ENCODE measurements at places on chromosomes 11 and 22. TPM values are rescaled to one million over a fixed set of nuclear protein-coding genes. Genes with fewer than 3 reads are reported as not detected.
A peak's percentile ranks its signal among the peaks of the same experiment; 100 is the strongest.

The ADM2 gene
- 1.5 TPM for polyA plus RNA-seq

The SLCO2B1 gene
- polyA plus RNA-seq, result 5.0 TPM

The PLAAT5 gene
- polyA plus RNA-seq, result 1.9 TPM

GRCh38 chr11:114616516-114616915 is 20.9 kb upstream of the NXPE4 start:
- H3K4me3 ChIP-seq, result no peak overlapping the region
- no peaks in the 10 kb centered on the region for H3K36me3 ChIP-seq
- H3K27me3 ChIP-seq, result no peaks in the 10 kb centered on the region
- H3K4me1 ChIP-seq, result no peaks in the 10 kb centered on the region
- H3K27ac ChIP-seq, result no peak overlapping the region

DNA sequence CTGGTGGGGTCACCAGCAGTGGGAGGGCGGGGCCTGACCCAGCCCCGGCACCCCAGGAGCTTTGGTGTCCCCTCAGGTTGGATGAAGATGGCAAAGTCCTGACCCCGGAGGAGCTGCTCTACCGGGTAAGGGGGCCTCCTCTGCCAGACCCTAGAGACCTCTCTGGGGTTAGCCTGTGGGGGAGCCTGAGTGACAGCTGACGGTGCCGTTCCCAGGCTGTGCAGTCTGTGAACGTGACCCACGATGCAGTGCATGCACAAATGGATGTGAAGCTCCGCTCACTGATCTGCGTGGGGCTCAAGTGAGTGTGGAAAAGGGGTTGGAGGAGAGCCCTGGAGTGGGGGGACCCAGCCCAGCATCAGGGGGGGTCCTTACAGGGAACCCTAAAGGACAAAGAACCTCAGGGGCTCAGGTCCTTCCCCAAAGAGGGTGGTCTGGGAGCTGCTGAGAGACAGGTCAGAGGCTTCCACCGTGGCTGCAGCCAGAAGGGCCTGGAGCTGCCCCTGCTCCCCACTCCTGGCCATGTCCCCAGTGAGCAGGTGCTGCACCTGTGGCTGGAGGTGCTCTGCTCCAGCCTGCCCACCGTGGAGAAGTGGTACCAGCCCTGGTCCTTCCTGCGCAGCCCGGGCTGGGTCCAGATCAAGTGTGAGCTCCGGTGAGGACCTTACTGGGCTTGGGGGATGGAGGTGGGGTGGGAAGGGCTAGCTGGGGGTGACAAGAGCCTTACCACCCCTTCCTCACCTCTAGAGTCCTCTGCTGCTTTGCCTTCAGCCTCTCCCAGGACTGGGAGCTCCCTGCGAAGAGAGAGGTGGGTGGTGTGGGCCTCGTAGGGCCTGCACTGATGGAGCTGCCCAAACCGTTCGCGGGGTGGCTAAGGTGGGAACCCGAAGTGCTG is 38.6 kb downstream of the SGSM3 start:
- H3K27ac ChIP-seq, result no peak overlapping the region
- peaks cover 88% of the 10 kb centered on the region for H3K36me3 ChIP-seq
- no peaks in the 10 kb centered on the region for H3K27me3 ChIP-seq
- no peak overlapping the region for H3K4me3 ChIP-seq

DNA sequence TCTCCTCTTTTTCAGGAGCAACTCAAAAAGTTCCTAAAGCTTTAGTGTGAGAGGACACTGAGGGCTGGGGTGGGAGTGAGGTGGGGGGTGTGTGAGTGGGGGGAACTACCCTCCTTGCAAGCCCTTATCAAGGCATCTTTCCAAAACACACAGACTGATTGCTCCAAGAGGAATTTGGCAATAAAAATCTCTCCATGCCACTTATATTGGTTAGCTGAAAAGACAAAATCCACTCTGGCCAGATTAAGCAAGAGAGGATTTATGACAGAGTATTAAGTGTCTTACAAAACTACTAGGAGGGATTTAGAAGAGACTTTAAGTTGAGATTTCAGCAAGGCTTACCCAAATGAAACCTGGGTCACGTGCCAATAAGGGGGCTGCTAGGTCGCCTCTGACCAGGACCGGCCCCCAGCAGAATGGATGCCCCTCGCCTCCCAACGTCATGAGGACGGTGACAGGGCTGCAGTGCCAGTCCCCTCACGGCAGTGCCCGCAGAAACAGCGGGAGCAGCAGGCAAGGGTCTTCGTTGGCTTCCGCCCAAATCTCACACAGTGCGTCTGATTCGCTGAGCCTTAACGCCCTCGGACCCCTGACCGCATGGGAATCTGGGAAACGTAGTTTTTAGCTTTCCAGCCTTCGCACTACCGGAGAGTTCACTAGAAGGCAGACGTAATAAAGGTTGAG is 22.1 kb upstream of the CTR9 start:
- H3K4me1 ChIP-seq, result no peaks in the 10 kb centered on the region
- H3K27ac ChIP-seq, result peak overlapping the region; percentile 71
- H3K4me3 ChIP-seq, result no peak overlapping the region
- no peaks in the 10 kb centered on the region for H3K36me3 ChIP-seq

DNA sequence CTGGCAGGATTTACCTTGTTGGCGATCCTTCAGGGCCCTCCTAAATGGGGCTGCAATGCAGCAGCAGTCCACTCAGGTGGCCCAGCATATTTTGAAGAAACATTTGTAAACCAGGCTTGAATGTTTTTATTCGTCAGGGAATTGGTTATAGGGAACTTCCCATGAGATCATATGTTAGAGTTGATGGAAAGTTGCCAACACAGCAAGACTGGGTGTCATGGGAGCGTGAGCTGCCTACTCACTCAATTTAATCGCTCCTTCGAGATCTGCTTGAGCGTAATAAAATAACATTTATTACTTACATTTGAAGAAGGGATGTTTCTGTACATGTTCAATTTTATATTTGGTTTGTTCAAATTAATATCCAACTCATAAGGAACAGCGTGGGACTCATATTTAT is 19.4 kb downstream of the OR2AT4 start:
- H3K36me3 ChIP-seq, result no peaks in the 10 kb centered on the region
- H3K4me3 ChIP-seq, result no peak overlapping the region
- no peak for DNase-seq
- H3K27me3 ChIP-seq, result no peaks in the 10 kb centered on the region
- H3K27ac ChIP-seq, result no peak overlapping the region

DNA sequence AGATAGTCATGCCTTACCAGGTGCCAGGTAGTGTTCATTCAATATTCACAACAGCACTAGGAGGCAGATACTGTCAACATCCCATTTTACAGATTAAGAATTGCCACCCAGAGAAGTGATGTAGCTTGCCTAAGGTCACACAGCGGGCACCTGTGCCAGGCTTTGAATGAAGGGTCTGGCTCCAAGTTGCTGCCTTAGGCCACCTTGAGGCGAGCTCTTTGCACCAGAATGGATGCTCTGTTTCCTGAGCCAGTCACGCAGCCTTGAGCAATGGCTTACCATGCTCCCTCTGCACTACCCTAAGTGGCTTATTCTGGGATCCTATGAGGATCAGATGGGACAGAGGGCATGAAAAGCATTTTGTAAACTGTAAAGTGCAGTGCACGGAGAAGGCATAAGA is 25.1 kb upstream of the TIMP3 start:
- H3K27ac ChIP-seq, result no peak overlapping the region
- peaks cover 15% of the 10 kb centered on the region for H3K4me1 ChIP-seq
- DNase-seq, result no peak
- no peaks in the 10 kb centered on the region for H3K27me3 ChIP-seq

DNA sequence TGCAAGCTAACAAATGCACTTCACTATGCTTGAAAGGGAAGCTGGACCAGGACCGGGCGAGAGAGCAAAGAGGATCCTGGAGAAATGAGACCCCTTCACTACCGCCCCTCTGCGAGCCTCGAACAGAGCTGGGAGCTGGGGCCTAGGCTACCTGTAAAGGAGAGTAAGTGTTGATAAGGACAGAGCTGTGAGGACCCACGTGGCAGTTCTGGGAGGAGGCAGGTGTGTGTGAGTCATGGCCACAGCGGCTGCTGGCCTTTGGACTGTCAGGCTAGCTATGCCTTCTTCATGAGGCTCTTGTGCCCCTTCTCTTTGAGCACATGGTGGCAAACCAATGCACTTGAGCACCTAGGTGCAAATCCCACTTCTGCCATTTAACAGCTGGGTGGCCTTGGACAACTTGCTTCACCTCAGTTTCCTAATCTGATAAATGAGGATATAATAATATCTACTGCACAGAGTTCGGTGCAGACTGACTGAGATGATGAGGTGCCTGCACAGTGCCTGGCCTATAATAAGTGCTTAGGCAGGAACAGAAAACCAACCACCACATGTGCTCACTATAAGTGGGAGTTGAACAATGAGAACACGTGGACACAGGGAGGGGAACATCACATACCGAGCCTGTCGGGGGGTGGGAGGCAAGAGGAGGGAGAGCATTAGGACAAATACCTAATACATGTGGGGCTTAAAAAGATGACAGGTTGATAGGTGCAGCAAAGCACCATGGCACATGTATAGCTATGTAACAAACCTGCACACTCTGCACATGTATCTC is 35.3 kb upstream of the KCNJ11 start:
- no peak overlapping the region for H3K4me3 ChIP-seq
- peak; percentile 83 for DNase-seq
- H3K27ac ChIP-seq, result no peak overlapping the region
- H3K27me3 ChIP-seq, result peaks cover 15% of the 10 kb centered on the region
- H3K36me3 ChIP-seq, result no peaks in the 10 kb centered on the region

GRCh38 chr11:97742717-97743116 is 1278.0 kb upstream of the CNTN5 start:
- no peak overlapping the region for H3K4me3 ChIP-seq
- H3K27ac ChIP-seq, result no peak overlapping the region
- DNase-seq, result no peak
- H3K36me3 ChIP-seq, result no peaks in the 10 kb centered on the region

DNA sequence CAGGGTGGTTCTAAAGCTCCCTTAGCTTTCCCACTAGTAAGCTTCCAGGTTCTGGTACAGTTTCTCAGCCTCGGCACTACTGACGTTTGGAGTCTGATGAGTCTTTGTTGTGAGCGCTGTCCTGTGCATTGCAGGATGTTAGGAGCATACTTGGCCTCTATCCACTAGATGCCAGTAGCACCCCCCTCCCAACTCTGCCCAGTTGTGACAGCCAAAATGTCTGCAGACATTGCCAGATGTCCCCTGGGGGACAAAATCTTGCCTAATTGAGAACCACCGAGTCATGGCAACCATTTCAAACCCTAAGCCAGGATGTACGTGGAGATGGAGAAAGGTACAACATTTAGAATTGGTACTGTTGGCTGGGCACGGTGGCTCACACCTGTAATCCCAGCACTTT is 68.7 kb downstream of the PTPRJ start:
- H3K27me3 ChIP-seq, result no peaks in the 10 kb centered on the region
- H3K4me1 ChIP-seq, result peaks cover 33% of the 10 kb centered on the region
- no peak overlapping the region for H3K4me3 ChIP-seq
- H3K36me3 ChIP-seq, result no peaks in the 10 kb centered on the region
- DNase-seq, result no peak
- peak overlapping the region; percentile 57 for H3K27ac ChIP-seq

GRCh38 chr11:65537620-65538231 is 12.8 kb downstream of the SCYL1 start:
- peaks cover 26% of the 10 kb centered on the region for H3K36me3 ChIP-seq
- no peak for DNase-seq
- peaks cover 32% of the 10 kb centered on the region for H3K4me1 ChIP-seq

- H3K27ac ChIP-seq, result no peak overlapping the region
- H3K4me1 ChIP-seq, result no peaks in the 10 kb centered on the region
- no peaks in the 10 kb centered on the region for H3K27me3 ChIP-seq
- H3K36me3 ChIP-seq, result no peaks in the 10 kb centered on the region
Measured at GRCh38 chr11:33128739-33129138, 32.5 kb downstream of the CSTF3 start.

DNA sequence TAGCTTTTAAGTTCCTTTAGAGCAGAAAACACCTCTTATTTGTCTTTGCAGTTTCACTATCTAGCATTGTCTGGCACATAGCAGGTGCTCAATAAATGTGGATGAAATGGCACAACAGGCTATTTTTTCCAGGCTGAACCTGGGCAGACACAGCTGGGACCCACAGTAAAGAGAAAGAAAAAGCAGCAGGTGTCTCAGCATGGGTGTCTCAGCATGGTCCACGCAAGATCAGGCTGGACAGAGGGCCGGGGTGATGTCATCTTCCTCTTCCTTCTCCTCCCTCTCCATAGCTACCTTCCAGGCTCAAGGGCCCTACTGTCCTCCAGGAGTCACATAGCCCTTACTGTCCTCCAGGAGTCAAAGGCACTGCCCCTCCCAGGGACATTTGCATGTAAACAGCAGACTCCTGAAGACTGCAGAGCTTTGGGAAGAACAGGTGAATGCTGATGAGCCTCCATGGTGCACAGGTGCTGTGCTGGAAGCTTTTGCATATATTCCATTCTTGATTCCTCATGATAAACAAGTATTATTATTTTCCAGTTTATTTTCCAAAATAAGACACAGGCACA is 65.2 kb downstream of the DSCAML1 start:
- H3K27me3 ChIP-seq, result no peaks in the 10 kb centered on the region
- no peak for DNase-seq
- H3K27ac ChIP-seq, result no peak overlapping the region

DNA sequence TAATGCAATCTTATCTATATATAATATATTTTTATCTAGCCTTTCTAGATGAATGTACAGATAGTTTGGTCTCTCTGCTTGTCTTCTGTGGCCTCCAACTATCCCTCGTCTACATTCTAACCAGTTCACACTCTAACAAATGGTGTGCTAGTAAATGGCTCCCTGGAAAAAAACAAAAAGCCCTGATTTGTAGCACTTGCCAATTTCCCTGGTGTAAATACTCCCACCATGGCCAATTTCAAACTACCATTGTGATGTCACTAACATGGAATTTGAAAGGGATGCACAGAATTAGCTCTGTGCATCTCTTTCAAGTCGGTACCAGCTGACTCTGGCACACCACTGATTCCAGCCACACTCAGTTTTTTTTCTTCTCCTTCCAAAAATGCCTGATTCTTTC is 154.6 kb downstream of the MYO18B start:
- H3K4me1 ChIP-seq, result no peaks in the 10 kb centered on the region
- H3K36me3 ChIP-seq, result no peaks in the 10 kb centered on the region
- no peak for DNase-seq
- no peaks in the 10 kb centered on the region for H3K27me3 ChIP-seq
- H3K4me3 ChIP-seq, result no peak overlapping the region

- H3K4me3 ChIP-seq, result no peak overlapping the region
- H3K4me1 ChIP-seq, result no peaks in the 10 kb centered on the region
- DNase-seq, result no peak
- H3K36me3 ChIP-seq, result no peaks in the 10 kb centered on the region
- H3K27me3 ChIP-seq, result no peaks in the 10 kb centered on the region
Measured at GRCh38 chr11:61062181-61062930, 39.9 kb upstream of the CD5 start.

DNA sequence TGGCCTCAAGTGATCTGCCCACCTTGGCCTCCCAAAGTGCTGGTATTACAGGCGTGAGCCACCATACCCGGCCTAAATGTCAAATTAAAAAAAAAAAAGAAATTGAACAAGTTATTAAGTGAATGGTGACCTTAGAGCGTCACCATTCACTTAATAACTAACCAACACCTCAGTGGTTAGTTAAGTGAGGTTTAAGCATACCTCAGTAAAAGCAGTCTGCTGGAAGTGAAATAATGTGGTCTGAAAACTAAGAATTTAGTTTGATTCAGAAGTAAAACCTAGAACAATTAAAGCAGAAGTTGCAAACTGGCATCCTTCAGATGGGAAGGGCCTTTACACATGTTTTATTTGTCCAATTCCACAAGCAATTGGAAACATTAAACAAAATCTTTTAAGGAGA is 71.5 kb downstream of the FCHSD2 start:
- H3K4me3 ChIP-seq, result no peak overlapping the region
- H3K27me3 ChIP-seq, result no peaks in the 10 kb centered on the region
- H3K36me3 ChIP-seq, result no peaks in the 10 kb centered on the region

Data from stomach (tissue), 19 donors.